ENCODE measurements at places on chromosomes 12 and 14.
A peak's percentile ranks its signal among the peaks of the same experiment; 100 is the strongest.

DNA sequence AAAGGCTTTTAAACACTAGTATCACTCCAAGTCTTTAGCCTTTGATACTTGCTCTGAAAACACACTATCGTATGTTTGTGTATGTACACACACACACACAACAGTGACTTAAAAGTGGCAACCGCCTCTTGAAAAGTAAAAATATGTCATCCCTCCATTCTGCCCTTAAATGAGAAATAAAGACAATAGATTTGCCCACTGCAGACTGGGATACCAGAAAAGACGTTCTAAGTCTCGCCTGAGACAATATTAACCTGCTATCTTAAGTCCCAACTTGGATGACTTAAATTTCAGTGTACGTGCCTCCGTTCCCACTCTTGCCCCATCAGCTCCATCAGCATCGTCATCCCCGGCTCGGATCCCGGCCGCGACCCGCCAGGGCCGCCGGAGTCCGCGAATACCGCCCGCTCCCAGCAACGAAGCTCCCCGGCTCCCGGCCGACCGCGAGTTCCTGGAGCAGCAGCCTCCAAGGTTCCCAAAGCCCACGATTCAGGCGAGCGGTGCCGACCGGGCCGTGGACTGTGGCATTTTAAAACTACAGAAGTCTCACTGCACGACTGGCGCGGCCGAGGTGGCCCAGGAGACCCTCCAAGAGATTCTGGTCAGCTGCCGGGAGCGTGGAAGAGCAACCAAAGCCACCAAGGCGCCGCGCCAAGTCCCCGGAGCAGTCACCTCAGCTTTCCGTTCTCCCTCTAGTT lies 2.8 kb upstream of the ARID2 start:
- peak; percentile 68 for DNase-seq

GRCh38 chr14:71563492-71564153 lies 368.6 kb upstream of the RGS6 start:
- DNase-seq = no peak

DNA sequence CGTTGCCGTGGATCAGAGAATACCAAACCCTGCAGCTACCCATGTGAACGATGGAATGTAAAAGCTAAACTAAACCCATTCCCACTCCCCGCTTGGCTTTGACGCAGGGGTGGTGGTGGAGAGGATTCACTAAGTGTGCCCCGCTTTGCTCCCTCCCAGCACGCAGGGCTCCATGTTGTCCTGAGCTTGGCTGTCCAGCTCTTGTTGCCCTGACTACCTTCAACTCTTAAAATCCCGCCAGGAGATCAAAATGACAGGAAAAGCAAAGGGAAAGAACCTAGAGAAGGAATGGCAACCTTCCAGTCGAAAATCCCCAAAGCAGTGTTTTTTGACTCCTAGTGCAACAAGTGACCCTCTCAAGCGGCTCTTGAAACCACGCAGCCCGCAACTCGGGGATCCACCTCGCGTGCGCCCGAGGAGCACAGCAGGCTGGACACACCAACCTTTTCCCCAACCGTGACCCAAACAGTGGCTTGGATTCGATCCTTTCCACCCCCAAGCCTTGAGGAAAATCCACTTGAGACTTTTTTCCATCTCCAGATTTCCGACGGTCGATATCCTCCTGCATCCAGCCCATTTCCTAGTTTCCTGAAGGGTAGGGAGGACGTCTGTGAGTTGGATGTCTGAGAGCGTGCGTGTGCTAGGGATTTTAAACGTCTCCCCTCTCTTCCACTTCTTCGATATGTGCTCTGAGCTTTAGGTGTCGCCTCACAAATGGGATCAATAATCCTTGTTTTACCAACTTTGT lies 1.4 kb downstream of the SYT10 start:
- no peak for DNase-seq

DNA sequence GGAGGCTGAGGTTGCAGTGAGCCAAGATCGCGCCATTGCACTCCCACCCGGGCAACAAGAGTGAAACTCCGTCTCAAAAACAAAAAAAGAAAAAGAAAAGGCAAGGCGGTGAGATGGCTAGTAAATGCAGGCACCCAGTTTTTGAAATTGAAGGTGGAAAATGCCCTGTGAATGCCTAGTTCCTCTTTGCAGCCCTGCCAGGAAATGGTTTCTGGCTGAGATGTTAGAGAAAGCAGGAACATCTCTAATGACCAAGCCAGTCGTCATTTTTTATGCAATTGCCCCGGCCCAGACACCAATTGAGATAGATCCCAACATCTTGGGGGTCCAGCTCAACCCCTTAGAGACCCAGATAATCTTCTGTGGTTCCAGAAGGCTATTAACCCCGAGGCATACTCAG lies 17.0 kb downstream of the SLC8A3 start:
- no peak for DNase-seq

DNA sequence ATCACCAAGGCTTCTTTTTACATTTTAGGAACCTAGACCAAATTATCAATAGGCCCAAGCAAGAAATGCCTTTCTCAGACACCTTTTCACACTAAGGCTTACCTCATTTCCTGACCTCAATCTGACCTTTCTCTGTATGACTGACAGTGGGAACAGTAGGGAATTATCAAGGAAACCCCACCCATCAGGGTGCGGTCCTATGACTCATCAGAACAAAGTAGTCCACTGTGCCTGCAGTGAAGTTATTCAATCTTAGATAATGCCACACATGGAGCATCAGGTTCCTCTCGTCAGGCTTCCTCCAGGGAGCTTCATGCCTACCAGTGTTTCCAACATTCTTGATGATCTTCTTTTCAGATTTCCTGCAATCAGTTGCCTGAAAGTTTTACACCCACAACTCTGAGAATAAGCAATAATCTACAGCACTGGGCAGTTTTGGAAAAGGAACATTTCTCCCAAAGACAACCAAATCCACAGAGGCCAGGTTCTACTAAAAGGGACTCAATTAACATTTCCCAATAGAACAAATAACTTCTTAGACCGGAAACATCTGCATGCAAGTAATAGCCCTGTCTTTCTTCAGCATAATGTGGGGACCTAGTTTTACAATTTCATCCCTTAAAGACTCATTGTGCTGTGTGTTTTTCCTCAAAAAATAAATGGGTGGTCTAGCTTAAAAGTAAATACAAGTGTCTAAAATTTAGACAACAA lies 35.9 kb upstream of the TMTC2 start:
- no peak for DNase-seq

DNA sequence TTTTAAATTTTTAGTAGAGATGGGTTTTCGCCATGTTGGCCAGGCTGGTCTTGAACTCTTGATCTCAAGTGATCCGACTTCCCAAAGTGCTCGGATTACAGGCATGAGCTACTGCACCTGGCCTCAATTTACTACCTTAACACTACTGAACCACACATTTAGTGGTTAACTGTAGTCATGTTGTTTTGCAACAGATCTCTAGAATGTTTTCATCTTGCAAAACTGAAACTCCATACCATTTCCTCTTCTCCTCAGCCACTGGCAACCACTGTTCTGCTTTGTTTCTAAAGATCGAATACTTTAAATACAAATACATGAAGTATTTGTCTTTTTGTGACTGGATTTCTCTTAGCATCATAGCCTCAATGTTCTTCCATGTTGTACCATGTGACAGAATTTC lies 15.4 kb upstream of the SMCO2 start:
- no peak for DNase-seq

DNA sequence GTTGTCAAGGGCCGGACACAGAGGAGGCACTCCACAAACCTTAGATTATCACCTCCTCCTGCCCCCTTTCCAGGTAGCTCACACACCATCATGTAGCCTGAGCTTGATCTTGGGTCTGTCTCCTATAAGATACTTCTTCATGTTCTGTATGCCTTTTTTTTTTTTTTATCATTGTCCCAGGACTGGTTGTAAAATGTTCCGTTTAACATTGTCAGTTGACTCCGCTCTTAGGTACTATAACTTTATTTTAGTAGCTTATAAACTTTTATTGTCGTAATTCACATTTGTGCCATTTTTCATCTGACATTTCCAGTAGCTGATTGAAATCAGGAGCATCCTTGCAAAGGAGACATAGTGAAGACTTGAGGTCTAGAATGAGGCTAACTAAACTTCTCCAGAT lies 79.9 kb downstream of the SLC15A5 start:
- DNase-seq = no peak

DNA sequence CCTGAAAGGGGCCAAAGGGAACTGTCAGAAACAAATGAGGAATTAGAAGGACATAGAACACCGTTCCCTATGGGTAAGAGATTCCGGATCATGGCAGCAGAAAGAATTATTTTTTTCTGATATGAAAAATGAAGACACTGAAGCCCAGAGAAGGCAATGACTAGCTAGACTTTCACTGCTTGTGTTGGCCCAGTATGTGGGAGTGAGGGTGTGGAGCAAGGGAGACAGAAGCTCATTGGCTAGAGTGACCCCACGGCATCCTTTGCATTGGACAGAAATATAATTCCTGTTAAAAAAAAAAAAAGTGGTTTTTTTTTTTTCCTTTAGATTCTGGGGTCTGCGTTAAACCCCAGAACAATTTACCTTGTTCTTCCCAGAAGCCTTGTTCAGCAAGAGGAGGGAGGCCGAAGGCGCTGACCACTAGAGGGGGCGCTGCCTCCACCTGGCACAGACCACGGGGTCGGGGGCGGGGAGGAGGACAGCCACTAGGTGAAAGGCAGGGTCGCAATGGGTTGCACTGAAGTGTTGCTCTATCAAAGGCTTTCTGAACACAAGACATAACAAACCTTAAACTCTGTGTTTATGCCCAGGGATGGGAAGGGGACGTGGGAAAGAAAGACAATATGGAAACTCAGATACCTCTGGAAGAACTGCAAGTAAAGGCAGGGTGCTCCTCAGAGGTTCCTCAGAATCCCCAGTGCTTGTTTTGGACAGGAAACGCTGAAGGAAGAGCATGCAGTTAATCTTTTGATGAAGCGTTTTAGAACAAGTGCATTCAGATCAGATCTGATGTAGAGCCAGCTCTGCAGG lies 156.8 kb downstream of the KCNA5 start:
- peak; percentile 81 for DNase-seq

DNA sequence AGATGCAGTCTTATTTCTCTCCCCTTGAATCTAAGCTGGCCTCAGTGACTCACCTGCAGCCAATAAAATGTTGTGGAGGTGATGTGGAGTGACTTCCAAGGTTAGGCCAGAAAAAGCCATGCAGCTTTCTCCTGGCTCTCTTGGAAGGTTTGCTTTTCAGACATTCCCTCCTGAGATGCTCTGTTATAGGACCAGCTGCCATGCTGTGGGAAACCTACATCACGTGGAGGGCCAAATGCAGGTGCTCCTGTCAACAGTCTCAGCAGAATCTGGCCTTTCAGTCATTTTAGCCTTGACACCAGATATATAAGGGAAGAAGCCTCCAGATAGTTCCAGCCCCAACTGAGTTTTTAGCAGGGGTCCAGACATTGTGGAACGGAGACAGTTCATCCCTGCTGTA lies 38.1 kb upstream of the DACT1 start:
- no peak for DNase-seq

DNA sequence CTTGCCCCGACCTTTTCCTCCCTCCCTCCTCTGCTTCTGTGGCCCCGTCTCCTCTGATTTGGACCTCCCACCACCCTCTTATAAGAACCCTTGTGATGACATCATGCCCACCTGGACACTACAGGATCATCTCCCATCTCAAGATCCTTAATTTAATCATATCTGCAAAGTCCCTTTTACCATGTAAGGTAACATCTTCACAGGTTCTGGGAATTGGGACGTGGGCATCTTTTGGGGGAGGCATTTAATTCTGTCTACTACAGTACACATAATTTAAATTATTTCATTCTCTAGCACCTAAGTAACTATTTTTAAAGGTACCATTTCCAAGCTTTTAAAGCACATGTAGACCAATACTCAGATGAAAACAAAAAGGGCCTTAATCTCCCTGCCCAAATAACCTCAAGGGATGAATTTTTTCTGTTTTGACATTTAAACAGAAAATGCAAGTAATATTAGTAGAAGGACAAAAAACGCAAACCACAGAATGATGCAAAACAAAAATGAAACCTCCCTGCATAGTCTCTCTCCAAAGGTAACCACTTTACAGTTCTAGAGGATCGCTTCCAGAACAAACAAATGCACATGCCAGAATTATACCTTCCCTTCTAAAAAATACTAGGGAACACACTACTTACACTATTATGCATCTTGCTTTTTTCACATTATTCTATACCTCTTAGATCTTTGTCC lies 222.1 kb downstream of the AACS start:
- no peak for DNase-seq

DNA sequence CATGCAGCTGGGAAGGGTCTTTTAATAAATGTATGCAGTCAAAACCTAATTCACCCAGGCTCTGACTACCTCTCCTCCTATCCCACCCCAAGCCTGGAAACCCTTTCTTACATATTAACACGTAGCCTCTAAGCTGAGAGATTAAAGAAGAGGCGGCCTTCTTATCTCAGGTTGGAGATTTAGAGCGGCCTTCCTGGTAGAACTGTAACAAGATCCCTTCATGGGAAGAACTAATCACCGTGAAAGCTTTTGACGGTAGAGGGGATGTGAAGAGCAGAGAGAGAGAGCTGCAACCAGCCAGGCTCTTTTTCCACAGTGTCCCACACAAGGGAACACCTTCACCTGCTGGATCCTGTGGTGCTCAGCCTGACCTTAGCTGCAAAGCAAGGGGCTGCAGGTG lies 367.4 kb downstream of the MED13L start:
- no peak for DNase-seq

DNA sequence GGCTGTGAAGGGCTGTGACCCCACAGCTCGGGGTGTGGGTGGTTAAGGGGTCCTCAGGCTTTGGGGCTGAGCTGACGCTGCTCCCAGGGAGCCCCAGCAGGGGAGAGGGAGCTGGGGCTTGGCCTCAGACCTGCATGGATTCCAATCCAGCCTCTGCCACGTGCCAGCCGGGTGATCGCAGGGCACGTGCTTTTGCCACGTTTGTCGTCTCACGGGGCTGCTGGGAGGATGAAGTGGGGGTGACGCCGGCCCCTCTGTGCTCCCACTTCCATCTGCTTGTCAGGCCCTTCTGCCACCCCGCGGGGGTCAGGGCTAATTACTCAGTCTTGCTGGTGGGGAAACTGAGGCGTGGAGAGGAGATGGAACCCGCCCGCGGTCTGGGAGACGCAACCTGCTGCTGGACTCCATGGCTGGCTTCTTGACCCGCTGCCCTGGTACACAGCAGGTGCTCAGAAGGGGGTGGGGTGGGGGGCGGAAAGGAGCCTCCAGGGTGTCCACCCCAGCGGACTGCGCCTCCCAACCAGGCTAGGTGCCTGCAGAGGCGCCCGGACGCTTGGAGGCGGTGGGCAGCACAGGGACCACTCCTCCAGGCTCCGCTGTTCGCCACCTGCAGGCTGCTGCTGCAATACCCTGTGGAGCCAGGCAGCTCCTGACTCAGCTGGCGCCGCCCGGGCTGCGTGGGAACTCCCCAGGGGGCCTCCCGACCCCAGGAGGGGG lies 36.4 kb upstream of the PRIMA1 start:
- DNase-seq = no peak

Data from liver (tissue), 10 donors.